ENCODE measurements at places on chromosomes 6 and 20.
A peak's percentile ranks its signal among the peaks of the same experiment; 100 is the strongest.

- no peaks in the 10 kb centered on the region for H3K36me3 ChIP-seq
- no peaks in the 10 kb centered on the region for H3K27me3 ChIP-seq
- no peaks in the 10 kb centered on the region for H3K4me1 ChIP-seq
- DNase-seq = no peak
- H3K4me3 ChIP-seq = no peak overlapping the region
Measured at GRCh38 chr20:13302647-13303450, 81.8 kb downstream of the ISM1 start.

GRCh38 chr6:107728564-107728897 lies 95.6 kb downstream of the SCML4 start:
- H3K4me3 ChIP-seq = no peak overlapping the region
- no peaks in the 10 kb centered on the region for H3K36me3 ChIP-seq
- H3K27me3 ChIP-seq = no peaks in the 10 kb centered on the region
- no peak for DNase-seq
- H3K4me1 ChIP-seq = no peaks in the 10 kb centered on the region

- no peaks in the 10 kb centered on the region for H3K27me3 ChIP-seq
- no peak overlapping the region for H3K27ac ChIP-seq
- DNase-seq = no peak
- peaks cover 18% of the 10 kb centered on the region for H3K4me1 ChIP-seq
Measured at GRCh38 chr6:144725736-144726522, 440.8 kb downstream of the UTRN start.

GRCh38 chr6:13484138-13484708 lies 3.2 kb downstream of the GFOD1 start:
- no peak overlapping the region for H3K4me3 ChIP-seq
- no peak for DNase-seq
- no peaks in the 10 kb centered on the region for H3K36me3 ChIP-seq
- H3K27ac ChIP-seq = no peak overlapping the region
- H3K27me3 ChIP-seq = no peaks in the 10 kb centered on the region

DNA sequence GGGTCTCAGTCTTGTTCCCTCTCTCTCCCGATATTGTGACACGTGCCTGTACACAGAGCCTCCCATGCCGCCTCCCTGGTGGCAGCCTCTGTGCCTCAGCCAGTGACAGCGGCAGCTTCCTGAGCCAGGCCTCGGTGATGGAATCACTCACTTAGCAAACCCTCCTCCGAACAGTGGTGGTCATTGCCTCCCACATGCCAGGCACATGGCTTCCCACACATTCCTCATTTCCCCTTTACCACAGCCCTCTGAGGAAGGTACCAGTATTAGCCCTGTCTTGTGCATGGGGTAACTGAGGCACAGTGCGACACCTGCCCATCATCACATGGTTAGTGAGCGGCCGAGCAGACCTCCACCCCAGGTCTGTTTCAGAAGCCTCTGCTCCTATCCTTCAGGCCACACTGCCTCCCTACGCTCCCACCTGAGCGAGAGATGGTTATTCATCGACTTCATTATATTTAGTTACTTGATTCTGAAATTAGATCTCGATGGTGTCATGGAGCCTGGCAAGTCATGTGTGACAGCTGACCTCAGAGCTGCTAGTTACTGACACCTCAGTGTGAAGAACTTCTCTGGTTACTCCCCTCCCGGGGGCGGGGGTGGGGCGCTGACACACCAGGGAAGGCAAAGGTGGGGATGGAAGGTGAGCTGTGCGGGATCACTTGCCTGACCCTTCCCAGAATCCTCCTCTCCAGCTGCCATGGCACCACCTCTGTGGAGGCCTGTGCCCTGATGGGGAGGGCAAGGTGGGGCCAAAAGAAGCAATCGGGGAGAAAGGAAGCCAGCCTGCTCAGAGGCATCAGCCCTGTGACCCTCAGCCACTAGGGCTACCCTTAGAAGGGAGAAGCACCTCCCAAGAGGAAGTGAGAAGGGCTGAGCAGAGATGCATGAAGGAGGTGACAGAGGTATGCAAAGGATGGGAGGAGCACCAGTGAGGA lies 17.9 kb downstream of the MDGA1 start:
- H3K27me3 ChIP-seq = peaks cover 4% of the 10 kb centered on the region
- no peak for DNase-seq
- H3K36me3 ChIP-seq = no peaks in the 10 kb centered on the region
- no peak overlapping the region for H3K27ac ChIP-seq

DNA sequence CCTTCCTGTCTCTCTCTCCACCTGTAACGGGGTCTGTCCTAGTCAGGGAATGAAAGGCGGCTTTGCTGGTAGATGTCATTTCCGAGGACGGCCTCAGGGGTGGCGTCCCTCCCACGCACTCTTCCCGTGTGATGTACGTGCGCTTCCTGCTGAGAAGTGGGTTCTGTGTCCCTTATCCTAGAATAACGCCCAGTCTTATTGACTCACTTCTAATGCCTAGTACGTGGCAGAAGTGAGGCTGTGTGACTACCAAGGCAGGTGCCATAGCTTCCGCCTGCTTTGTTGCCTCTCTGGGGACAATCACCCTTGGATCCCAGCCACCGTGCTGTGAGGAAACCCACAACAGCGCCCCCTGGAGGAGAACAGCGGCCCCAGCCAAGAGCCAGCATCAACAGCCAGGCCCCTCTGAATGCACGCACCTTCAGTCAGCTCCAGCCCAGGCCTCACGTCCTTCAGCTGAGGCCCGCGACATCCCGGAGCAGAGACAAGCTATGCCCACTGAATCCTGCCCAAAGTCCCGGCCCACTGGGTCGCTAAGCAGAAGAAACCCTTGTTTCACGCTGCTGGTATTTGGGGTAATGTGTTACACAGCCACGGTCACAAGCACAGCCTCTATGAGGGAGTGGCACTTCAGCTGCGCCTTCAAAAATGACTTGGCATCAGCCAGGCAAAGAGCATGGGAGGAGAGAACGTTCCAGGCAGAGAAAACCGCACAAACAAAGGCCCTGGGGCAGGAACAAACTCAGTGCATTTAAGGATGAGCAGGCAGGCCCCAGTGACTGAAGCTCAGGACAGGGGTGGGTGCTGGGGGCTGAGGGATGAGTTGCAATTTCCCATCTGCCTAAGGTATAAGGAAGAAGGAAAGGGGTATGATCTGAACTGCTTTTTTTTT lies 224.2 kb downstream of the NFATC2 start:
- no peak for DNase-seq
- H3K4me1 ChIP-seq = no peaks in the 10 kb centered on the region

- peak overlapping the region; percentile 40 for H3K4me3 ChIP-seq
- no peaks in the 10 kb centered on the region for H3K36me3 ChIP-seq
- peak overlapping the region; percentile 21 for H3K27ac ChIP-seq
- H3K27me3 ChIP-seq = no peaks in the 10 kb centered on the region
Measured at GRCh38 chr20:4661191-4661590, 60.5 kb upstream of the PRND start.

DNA sequence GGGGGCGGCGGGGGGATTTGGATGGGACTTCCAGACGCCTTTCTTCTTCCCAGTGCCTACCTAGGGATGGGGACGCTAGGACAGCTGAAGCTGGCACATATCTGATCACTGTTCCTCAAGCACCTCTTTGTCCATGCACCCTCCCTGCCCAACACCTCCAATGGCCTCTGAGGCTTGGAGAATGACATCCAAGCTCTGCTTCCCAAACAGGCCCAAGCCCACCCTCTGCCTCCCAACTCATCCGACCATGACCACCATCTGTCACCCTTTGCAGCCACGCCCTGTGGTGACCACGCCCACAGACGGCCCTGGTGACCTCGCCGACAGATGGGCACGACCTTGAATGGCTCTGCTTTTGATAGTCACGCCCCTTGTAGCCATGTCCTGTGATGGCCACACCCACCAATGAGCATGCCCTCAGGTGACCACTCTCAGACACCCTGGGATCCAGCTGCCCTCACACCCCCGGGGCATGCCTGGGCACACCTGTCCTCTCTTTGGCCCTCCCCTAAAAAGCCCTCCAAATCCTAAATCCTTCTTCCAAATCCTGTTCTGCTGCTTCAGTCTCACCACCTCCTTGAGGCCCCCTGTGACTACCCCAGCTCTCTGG lies 51.0 kb downstream of the SSR1 start:
- H3K27me3 ChIP-seq = no peaks in the 10 kb centered on the region
- H3K4me1 ChIP-seq = peaks cover 76% of the 10 kb centered on the region
- peak overlapping the region; percentile 65 for H3K4me3 ChIP-seq
- no peak for DNase-seq
- H3K27ac ChIP-seq = peak overlapping the region; percentile 84

GRCh38 chr6:16694781-16695578 lies 66.3 kb downstream of the ATXN1 start:
- H3K4me3 ChIP-seq = no peak overlapping the region
- H3K27ac ChIP-seq = peak overlapping the region; percentile 77
- peaks cover 67% of the 10 kb centered on the region for H3K4me1 ChIP-seq

DNA sequence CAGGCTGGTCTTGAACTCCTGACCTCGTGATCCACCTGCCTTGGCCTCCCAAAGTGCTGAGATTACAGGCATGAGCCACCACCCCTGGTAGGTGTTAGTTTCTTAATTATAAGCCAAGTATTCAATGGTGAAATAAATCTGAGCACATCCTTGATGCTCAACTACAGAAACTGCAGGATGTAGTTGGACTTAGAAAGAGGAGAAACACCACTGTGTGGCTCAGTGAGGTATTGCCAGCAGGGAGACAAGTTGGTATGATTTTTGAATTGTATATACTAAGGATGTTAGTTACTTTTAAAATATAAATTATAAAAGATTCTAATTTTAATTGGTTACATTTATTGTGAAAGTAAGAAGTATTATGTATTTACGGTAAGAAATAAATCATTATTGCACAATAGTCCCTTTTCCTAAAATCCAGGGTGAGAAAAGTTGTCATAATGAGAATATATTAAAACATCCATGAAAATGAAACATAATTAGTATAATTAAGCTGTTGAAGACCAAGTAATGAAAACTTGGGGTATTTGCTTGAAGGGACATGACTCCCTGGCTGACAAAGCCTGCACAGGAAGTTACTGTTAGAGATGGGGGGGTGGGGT lies 17.6 kb downstream of the SLC18B1 start:
- H3K36me3 ChIP-seq = peaks cover 8% of the 10 kb centered on the region
- H3K27me3 ChIP-seq = no peaks in the 10 kb centered on the region
- H3K4me1 ChIP-seq = no peaks in the 10 kb centered on the region
- DNase-seq = no peak
- no peak overlapping the region for H3K27ac ChIP-seq

DNA sequence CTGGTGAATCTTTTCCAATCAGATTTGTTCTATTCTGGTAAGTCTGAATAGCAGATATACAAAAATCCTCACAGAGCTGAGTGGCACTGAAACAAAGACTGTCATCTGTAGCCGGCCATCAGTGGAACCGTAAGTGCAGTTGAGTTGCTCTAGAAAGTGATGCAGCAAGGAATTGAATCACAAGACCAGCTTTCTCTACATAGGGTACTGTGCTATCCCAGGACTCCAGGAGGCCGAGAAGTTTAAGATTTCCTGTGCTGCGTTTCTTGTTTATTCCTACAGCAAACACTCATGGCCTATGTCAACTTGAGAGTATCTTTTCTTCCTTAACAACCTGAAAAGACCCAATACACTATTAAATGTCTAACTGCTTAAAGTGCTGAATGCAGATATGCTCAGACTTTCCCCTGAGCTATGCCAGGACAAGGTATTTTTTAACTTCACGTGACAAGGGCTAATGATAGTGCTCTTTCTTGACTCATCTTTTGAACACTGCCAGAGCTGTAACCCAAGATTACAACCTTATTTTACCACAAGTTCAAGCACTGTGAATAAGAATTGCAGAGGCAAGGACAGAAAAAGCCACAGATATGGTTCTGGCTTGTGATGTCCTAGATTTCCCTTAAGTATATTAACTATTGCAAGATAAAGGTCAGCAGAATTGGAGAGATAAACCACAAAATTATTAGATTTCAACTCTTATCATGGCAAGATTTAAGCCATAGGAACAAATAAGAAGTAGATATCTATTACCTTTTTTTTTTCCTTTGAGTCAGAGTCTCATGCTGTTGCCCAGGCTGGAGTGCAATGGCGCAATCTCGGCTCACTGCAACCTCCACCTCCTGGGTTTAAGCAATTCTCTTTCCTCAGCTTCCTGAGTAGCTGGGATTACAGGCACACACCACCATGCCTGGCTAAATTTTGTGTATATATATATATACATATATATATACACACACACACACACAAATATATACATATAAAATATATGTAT lies 71.6 kb downstream of the GJA1 start:
- no peaks in the 10 kb centered on the region for H3K4me1 ChIP-seq
- H3K36me3 ChIP-seq = no peaks in the 10 kb centered on the region
- H3K27me3 ChIP-seq = no peaks in the 10 kb centered on the region
- DNase-seq = no peak
- no peak overlapping the region for H3K27ac ChIP-seq

DNA sequence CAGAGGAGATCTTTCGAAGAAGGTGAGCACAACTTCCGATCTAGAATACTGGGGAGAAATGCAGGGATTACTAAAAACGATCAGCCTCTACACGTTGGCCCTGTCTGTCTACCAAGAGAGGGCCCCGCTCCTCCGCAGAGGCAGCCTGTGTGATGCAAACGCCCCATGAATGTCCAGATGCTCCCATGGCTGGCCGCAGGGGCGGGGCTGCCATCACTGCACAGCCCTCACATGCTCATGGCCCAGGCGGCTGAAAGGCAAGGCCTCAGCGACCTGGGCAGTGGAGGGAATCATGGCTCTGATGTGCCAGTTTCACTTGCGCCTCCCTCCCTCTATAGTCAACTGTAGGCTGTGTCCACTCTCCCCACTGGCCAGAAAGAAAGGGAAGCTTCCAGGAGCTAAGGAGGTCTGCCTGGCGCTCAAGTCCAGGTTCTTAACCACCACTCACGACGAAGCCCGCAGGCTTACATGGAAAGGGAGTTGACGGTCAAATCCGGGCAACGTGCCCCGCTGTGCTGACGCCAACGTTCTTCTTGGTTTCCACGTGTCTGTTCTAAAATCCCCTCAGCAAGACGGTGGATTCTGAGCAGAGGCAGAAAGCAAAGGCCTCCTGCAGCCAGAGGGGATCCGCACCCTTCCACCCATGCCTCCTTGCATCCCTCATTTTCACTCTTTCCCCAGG lies 14.2 kb downstream of the PXDC1 start:
- no peak overlapping the region for H3K27ac ChIP-seq
- DNase-seq = no peak
- H3K36me3 ChIP-seq = no peaks in the 10 kb centered on the region
- H3K4me3 ChIP-seq = no peak overlapping the region
- peaks cover 2% of the 10 kb centered on the region for H3K4me1 ChIP-seq
- H3K27me3 ChIP-seq = no peaks in the 10 kb centered on the region

DNA sequence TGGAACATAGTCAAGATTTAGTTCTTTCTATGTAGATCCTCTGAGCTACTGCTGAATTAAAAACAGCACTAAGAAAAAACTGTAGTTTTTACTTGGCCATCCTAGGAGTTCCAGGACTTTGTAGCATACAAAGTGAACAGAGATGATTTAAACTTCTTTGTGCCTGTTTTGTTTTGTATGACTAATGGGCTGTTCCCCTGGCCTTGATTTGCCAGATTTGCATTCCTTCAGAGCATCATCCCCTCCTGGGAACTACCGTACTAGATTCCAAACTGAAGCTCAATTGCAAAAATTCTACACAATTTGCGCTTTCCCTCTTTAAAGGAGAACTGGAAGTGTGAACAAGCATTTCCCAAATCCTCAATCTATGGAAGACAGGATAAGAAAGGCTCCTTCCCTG lies 23.1 kb downstream of the ACOT13 start:
- no peak overlapping the region for H3K27ac ChIP-seq
- H3K36me3 ChIP-seq = no peaks in the 10 kb centered on the region
- H3K4me3 ChIP-seq = no peak overlapping the region
- H3K4me1 ChIP-seq = peaks cover 9% of the 10 kb centered on the region
- no peak for DNase-seq

- no peak overlapping the region for H3K4me3 ChIP-seq
- H3K27me3 ChIP-seq = no peaks in the 10 kb centered on the region
- H3K27ac ChIP-seq = no peak overlapping the region
- H3K36me3 ChIP-seq = no peaks in the 10 kb centered on the region
Measured at GRCh38 chr6:56334937-56335336, 87.6 kb upstream of the COL21A1 start.

GRCh38 chr6:12009876-12010634 lies 2.1 kb upstream of the HIVEP1 start:
- no peak for DNase-seq
- H3K27ac ChIP-seq = peak overlapping the region; percentile 97
- peaks cover 30% of the 10 kb centered on the region for H3K4me1 ChIP-seq
- no peaks in the 10 kb centered on the region for H3K36me3 ChIP-seq
